Heart left ventricle (tissue), 16 donors: ENCODE measurements at places on chromosomes 11 and 22. TPM values are rescaled to one million over a fixed set of nuclear protein-coding genes. Genes with fewer than 3 reads are reported as not detected.

Gene HMOX1
- polyA plus RNA-seq = 4.8 TPM

Gene KRTAP5-11
- not detected for polyA plus RNA-seq

Gene SLC7A4
- not detected for polyA plus RNA-seq

Gene SMIM38
- 0.15 TPM for polyA plus RNA-seq

Gene H19
- polyA plus RNA-seq = 1,006 TPM

Gene LRRC74B
- polyA plus RNA-seq = not detected

Gene CHST1
- 1.5 TPM for polyA plus RNA-seq

Gene DCHS1
- 3.6 TPM for polyA plus RNA-seq

Gene IFITM2
- polyA plus RNA-seq = 270 TPM

Gene RHOG
- polyA plus RNA-seq = 23.0 TPM

Gene UBQLN3
- polyA plus RNA-seq = not detected

Gene LDHAL6A
- not detected for polyA plus RNA-seq

Gene PATE2
- polyA plus RNA-seq = not detected

Gene ME3
- polyA plus RNA-seq = 24.1 TPM

Gene TTC28
- polyA plus RNA-seq = 5.3 TPM
